ENCODE measurements at places on chromosomes 7 and 10.

- DNase-seq, result peak; percentile 38
These were observed 48.4 kb downstream of the INPP5A start for GRCh38 chr10:132585732-132586722.

DNA sequence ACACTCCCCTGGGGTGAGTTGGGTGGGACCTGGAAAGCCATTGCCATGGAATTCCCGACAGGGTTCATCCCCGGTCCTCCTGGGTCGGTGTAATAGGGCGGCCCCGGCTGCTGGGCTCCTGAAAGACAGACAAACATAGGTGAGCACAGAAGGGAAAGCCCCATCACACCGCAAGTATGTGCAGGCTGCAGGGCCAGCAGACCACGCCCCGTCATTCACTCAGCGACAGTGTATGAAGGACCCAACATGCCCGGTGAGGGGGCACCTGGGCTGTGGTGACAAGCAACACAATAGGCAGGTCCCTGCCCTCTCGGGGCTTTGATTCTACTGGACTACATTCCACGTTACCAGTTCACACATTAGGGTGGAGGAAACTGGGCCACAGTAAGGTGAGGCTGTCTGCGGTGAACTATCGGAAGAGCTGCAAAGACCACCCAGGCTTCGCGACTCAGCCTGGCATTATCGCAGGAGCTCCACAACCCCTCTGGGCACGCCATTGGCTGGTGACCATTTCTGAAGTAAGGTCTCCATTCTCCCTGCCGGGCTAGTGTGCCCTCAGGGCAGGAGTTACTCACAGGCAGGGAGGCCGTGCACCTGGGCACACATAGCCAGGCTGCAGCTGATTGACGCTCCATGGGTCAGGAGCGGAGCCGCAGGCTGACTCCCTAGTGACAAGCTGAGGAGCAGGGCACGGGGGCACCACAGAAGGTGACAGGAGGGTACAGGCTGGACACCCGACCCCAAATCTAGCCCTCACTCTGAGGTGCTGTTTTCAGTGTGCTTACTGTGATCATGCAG is 99.2 kb downstream of the VOPP1 start:
- no peak for DNase-seq

DNA sequence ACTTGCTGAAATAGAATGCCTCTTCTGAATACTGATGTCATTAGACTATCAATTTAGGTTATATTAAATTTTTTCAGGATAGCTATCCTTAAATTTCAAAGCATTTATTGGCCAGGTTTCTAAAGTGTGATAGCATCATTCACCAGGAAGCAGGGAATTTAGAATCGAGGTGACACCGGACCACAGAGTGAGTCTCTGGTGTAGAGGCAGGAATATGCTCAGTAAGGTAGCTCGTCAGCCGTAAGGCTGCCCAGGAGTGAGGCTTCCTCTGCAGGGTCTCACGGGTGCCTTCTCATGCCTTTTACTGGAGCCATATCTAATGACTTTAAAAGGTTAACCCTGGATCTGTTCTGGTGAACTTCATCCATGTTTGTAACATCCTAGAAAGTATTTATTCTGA is 170.8 kb upstream of the KLF14 start:
- no peak for DNase-seq

- no peak for DNase-seq
These were observed 46.1 kb downstream of the ASB13 start for GRCh38 chr10:5620223-5620721.

DNA sequence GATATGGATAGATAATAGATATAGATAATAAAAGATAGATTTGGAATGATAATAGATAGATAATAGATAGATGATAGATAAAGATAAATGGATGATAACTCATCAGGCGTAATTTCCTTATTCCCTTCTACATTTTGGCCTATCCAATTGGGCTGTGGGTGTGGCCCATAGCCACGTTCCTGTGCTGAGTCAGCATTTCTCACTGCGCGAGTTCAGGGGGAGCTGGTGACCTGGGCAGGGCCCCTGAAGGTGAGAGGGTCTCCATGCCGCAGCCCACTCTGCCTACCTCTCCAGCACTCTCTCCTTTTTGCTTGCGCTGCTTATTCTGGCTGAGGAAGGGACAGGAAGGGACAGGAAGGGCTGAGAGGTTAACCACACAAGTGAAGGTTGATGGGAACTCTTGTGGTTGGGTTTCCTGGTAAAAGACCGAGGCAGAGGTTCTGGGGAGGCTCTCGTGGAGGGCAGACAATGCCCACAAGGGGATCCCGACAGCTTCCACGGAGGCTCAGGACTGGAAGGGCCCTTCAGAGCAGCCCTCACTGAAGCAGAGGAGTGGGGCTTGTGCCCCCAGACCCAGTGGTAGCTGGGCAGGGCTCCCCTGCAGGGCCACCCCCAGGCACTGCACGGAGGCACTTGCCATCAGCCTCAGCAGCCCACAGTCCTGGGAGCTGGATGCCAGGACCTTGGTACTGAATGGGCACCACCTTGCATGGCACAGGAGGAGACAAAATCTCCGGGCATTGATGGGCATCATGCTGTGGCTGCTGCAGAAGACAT is 247.3 kb upstream of the PITRM1 start:
- no peak for DNase-seq

- no peak for DNase-seq
These were observed 9.2 kb downstream of the BTAF1 start for GRCh38 chr10:91932737-91933136.

DNA sequence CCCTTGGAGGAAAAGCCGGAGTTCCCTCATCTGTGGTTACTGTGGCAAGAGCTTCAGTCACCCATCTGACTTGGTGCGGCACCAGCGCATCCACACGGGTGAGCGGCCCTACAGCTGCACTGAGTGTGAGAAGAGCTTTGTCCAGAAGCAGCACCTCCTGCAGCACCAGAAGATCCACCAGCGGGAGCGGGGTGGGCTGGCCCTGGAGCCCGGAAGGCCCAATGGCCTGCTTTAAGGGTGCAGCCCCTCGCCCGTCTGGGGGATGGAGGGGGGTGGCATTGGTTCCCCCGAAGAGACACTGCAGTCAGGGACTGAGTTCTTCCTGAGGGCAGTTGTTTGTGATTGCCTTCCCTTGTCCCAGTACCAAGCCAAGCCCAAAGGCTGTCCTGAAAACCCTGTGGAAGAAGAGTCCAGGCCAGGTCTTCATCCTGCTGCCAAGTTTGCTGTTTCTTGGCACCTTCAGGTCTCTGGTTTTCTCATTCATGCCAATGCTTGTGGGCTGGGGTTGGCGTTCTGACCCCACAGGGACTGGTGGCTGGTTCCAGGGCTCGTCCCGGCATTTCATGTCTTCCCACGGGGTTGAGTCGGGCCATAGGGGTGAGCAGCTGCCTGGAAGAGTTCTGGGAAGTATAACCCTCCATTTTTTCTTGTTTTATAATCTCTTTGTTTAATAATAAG is 7.7 kb upstream of the ZNF783 start:
- no peak for DNase-seq

DNA sequence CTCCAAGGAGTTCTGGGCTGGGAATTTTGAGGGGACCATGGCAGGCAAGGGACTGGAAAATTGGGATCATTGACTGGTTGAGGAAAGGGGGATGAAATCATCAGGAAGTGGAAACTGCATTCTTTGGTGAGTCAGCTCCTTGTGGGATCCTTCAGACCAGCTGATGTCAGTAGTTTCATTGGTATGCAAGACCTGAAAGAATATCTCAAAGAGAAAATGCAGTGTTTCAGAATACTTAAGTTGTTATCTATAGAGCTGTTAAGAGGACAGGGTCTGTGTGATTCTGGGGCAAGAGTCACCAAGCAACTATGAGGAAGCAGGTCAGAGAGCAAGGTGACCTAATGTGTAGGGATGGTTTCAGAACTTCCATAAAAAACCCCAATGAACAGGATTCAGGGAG is 595.9 kb upstream of the AUTS2 start:
- DNase-seq, result no peak

GRCh38 chr10:61633665-61634064 is 29.1 kb upstream of the CABCOCO1 start:
- DNase-seq, result no peak

DNA sequence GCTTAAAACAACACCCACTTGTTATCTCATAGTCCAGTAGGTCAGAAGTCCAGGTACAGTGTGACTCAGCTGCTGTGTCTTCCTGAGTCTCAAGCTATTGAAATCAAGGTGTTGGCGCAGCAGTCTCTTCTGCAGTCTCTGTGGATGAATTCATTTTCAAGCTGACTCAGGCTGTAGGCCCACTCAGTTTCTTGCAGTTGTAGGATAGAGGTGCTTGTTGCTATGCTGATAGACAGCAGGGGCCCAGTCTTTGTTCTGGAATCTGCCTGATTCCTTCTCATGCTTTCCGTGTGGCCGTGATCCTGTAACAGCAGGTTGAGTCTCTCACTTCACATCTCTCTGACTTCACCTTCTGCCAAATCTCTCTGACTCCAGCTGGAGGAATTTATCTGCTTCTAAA is 400.4 kb upstream of the POM121L12 start:
- DNase-seq, result peak; percentile 54
